ENCODE measurements at places on chromosomes 3 and 15.

DNA sequence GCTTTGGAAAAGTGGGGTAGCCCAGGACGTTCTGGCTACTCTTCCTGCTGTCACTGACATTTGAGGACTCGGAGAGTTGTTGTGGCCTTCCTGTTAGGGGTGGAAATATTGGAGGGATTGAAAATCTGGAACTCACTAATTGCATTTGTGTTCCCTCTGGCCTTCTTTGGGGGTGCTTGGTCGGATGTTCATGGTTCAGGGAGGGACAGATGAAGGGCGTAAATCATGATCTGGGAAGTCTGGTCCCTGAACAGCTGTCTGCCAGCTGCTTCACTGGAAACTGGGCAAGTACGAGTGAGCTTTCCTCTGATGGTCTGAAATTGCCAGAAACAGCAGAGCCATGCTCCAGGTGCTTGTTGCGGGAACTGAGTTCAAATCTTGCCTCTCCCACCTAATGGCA is 327.8 kb upstream of the C2CD4B start:
- no peak for DNase-seq

DNA sequence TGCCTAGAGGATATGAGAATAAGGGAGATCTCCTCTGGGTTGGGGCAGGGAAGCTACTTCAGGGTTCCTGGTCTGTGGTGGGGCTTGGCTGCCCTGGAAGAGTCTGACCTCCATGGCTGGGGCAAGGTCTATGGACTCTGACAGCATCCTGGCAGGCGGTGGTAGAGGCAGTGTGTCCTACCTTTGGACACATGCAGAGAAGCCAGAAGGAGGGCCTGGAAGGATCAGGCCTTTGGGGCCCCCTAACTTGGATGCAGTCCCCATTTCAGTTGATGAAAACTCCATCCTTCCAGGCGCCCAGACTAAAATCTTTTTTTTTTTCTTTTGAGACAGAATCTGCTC is 10.4 kb downstream of the SPTBN5 start:
- no peak for DNase-seq

DNA sequence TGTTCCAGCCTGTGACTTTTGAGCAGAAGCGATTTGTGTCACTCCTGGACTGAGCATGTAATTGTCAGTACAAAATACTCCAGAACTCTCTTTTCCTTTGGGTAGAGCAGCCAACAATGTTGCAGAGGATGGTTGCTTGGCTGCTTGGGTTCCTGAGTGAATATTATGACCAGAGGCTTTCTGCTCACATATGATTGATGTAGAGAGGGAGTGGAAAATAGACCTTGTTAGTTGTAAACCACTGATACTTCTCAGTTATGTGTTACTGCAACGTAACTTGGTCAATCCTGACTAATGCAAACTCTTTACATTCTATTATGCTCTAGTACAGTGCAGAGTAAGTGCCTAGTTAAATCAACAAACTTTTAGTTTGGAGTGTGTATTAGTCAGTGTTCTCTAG is 322.6 kb upstream of the KCNH8 start:
- DNase-seq: no peak

GRCh38 chr3:44058868-44059203 is 182.8 kb upstream of the TOPAZ1 start:
- DNase-seq: no peak

DNA sequence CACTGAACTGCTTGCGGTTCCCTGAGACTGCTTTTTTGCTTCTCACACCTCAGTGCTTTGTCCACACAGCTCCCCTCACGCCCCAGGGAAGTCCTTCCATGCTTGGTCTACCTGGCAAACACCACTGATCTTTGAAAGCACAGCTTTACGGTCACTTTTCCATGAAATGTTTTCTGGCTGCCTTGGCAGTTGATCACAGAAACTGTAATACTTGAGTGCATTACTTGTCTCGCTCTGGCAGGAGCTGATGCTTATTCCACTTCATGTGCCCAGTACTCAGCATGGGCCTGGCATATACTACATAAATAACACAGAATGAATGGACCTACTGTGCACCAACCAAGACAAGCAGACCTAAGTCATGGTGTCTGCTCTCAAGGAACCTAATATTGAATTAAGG is 121.1 kb downstream of the MEX3B start:
- no peak for DNase-seq
